ENCODE measurements at places on chromosomes 6 and 20. TPM values are rescaled to one million over a fixed set of nuclear protein-coding genes. Genes with fewer than 3 reads are reported as not detected.

SMIM8 gene
- total RNA-seq: 6.2 TPM

DNA sequence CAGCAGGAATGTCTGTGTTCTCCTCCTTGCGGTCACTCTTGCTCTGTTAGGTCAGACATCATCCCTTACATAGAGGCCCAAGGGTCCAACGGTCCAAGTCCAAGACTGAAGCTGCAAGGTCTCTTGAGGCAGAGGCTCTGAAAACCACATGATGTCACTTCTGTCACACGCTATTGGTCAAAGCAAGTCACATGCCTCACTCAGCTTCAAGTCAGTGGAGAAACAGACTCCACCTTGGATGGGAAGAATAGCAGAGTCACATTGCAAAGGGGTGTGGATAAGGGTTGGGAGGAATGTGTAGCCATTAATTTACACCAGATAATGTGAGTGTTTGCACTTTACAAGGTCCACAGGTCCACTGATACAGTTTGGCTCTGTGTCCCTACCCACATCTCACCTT, 17.5 kb downstream of the SLC52A3 start:
- DNase-seq: no peak

JARID2 gene
- total RNA-seq: 13.8 TPM

NRSN1 gene
- total RNA-seq: not detected

NMBR gene
- total RNA-seq: not detected

LST1 gene
- total RNA-seq: 23.8 TPM

GRCh38 chr6:74936886-74937285, 269.0 kb downstream of the COL12A1 start:
- DNase-seq: no peak

DNA sequence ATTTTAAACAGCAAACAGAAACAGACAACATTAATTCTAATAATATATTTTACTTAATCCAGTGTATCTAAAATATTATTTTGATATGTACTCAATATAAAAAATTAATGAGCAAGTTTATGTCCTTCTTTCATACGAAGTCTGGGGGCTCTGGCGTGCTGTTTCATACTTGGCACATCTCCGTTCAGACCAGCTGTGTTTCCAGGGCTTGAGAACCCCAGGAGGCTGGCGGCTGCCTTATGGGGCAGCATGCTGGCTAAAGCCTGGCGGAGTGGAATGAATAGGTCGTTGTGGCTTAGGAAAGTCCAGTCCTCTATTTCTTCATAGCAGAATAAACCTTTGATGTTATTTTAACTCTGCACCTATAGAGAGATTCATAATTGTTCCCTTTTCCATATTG, 43.3 kb downstream of the DUSP22 start:
- peak; percentile 79 for DNase-seq

DNA sequence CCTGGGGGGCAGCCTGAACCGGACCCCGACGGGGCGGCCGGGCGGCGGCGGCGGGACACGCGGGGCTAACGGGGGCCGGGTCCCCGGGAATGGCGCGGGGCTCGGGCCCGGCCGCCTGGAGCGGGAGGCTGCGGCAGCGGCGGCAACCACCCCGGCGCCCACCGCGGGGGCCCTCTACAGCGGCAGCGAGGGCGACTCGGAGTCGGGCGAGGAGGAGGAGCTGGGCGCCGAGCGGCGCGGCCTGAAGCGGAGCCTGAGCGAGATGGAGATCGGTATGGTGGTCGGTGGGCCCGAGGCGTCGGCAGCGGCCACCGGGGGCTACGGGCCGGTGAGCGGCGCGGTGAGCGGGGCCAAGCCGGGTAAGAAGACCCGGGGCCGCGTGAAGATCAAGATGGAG, 636 bp downstream of the SRF start:
- no peak for DNase-seq

- DNase-seq: no peak
Observed at GRCh38 chr6:136812174-136812573, 10.2 kb upstream of the PEX7 start.

GRCh38 chr6:96104910-96105309, 89.1 kb downstream of the FUT9 start:
- no peak for DNase-seq

NKX2-4 gene
- total RNA-seq: not detected

DNA sequence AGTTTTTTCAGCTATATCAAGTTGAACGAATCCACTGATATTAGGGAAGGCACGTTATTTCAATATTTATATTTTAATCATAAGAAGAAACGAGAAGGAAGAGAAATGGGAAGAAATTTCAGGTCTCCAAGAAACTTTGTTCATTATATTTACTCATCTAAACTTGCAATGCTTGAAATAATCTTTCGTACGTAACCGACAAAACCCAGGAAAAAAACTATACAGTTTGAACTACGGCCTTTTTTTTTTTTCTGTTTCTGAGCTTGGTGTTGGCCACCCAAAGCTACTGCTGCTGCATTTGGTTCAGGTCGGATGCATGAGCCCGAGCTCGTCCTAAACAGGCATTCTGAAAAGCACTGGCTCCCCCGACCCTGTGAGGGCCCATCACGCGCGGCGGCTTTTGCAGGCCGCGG, 548 bp downstream of the PERP start:
- DNase-seq: no peak

GRCh38 chr20:24906806-24907205, 42.3 kb upstream of the CST7 start:
- no peak for DNase-seq

DNA sequence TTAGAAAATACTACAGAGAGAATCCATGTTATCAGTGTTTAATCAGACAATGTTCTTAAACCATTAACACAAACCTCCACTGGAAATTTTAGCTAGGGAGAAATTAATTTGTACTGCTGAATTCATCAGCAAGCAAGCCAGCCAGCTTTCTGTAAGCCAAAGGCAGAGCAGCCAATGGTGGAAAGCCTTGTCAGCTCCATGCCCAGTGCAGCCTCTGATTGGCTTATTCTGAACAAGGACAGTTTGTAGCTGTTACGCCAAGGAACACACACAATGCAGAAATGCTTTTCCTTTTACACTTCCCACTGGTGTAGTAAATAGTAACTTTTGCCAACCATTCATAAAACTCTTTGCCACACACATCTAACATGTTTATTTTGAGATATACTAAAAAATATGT, 265.0 kb downstream of the TENT5A start:
- DNase-seq: no peak

- peak; percentile 82 for DNase-seq
Observed at GRCh38 chr20:25273046-25273445, 25.2 kb downstream of the PYGB start.

DNA sequence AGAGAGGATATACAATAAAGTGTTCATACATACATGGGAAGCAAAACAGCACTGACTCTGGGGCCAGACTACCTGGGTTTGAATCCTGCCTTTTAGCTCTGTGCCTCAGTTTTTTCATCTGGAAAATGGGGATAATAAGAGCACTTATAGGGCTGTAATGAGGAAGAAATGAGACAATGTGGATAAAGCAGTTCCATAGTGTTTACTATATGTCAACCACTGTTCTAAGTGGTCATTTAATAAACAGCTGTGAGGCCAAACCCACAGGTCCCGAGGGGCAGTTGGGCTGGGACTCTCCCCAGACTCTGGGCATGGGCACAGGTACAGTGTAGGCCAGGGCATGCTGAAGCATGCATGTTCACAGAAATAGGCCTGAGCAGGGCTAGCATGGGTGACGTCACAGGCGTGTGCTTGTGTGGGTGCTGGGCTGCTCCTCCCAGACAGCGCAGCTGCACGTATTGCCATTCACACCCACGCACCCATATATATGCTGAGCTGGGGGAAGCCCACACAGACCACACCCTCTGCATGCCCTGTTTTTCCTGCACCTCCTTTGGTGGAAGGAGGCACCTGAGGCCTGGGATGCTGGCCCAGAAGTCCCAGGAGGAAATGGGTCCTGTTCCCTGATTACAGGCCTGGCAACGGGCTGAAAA, 3.5 kb upstream of the PLCG1 start:
- DNase-seq: peak; percentile 53

DNA sequence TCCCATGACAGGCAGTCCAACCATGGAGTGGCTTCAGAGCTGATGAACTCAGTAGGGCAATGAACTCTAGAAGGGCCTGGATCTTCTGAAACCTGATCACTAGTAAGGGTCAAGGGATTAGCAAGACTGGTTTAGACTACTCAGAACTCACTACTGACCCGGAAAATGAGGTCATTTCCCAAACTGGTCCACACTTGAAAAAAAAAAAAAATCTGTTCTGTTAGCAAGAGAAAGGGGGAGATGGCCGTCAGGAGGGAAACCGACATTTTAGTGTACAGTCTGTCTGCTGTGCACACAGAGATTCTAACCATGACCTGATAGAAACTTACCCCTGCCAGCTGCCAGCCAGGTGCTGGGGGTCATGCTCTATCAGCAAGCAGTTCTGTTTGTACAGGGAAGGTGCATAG, 262.4 kb upstream of the AGPAT4 start:
- no peak for DNase-seq

DNA sequence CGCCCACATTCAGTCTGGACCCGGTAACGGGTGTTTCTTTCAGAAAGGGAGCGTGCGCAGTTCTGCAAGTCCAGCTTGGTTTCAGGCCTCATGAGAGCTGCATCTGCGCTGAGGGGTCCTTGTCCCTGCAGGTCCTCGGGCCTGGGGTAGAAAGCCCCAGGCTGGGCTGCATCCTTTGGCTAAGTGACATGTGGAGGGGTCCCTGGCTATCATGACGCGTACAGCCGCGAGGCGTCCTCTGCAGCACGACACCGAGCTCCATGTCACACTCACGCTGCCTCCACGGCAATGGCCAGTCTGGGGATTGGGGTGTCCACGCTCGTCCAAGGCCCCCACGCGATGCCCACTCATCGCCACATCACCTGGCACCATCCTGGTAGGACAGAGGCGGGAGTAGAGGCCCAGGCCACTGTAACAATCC, 1.7 kb upstream of the KIF25 start:
- peak; percentile 74 for DNase-seq

IRF4 gene
- 6.3 TPM for total RNA-seq

DNA sequence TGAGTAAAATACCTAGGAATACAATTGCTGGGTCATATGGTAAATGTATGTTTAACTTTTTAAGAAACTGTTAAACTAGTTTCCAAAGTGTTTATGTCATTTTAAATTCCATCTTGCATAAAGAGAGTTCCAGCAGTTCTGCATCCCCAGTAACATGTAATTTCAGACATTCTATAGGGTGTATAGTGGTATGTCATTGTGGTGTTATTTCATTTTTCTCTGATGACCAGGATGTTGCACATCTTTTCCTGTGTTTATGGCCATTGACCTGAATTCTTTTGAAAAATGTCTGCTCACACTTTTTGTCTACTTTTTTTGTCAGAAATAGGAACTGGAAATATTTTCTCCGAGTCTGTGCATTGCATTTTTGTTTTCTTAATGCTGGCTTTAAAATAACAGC, 128.9 kb downstream of the TMEM200A start:
- DNase-seq: no peak

GRCh38 chr6:137094411-137095008, 49.7 kb upstream of the IL20RA start:
- DNase-seq: no peak

DNA sequence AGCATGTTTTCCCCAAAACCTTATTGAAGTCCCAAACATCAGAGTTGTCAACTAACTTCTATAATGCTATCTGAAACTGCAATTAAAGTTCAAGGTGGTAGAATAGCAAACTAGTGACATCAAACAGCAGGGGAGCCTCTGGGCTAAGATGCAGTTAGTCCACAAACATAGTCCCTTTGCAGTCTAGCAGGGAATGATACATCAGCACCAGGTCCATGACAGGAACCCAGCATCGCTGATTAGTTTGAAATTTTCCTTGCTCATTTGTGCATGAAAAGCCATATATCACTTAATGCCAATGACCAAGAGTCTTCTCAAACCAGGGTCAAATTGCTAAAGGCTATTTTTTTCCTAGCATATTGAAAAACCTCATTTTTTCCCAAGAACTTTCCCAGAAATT, 145.3 kb downstream of the HIVEP2 start:
- DNase-seq: no peak

OPN5 gene
- total RNA-seq: not detected

DNA sequence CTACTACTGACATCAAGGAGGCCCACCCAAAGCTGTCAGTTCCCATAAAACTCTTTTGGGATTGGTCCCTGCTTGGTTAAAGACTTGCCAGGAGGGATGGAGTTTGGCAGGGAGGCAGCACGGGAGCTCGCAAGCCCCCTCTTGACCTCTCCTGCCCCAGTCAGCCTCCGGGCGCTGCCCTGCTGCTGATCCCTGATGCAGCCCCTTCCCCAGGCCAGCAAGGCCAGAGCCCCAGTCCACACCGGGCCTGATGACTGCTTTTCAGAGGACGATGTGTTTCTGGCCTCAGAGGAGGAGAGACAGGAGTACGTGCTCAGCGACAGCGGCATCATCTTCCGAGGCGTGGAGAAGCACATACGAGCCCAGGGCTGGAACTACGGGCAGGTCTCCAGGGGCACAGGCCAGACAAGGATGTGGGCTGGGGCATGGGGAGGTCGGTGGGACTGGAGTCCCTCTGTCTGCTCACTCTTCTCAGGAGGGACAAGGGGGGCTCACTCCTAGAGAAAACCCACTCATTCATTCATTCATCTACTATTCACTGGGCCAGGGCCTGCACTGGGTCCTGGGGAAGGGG, 15.6 kb downstream of the TGM6 start:
- peak; percentile 76 for DNase-seq

RAET1E gene
- total RNA-seq: 0.29 TPM

GRCh38 chr6:129429956-129430355, 280.0 kb downstream of the ARHGAP18 start:
- DNase-seq: no peak

LAMA5 gene
- 126 TPM for total RNA-seq

ZSCAN9 gene
- total RNA-seq: 6.4 TPM

DNA sequence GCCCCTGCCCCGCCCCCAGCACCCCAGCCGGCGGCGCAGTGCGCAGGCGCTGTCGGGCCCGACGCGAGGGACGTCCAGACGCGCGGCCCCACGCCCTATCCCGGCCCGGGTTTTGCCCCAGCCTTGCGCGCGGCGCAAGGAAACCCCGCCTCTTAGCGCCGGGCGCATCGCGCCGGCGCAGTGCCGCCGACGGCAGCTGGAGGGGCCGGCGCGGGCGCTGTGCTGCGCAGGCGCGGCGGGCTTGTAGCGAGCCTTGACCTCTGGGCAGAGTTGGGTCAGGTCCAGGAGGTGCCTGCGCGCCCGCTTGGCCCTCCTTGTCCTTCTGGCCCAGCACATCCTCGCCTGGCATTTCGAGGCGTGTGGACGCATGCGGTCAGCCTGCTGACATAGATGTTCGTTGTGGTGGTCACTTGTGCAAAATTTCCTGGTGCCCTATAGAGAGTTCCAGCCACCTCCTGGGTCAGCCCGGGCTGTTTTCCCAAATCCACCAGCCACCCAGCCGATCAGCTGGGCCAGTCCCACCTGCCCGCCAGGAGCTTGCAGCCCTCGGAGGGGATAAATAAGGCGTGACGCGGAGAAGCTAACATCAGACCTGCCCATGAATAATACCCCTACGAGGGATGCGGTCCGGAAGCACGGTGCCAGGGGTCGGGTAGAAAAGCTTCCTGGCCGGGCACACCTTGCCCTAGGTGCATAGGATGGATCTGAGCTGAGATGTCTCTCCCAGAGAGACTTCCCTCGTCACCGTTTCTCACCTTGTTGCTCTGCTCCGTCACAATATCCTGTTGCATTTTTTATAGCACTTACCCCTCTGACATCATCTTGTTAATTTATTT, 428 bp upstream of the PRELID3B start:
- DNase-seq: peak; percentile 99

All from mesenteric fat pad (tissue), 1 donor.